ENCODE measurements at places on chromosomes 6 and 20.

DNA sequence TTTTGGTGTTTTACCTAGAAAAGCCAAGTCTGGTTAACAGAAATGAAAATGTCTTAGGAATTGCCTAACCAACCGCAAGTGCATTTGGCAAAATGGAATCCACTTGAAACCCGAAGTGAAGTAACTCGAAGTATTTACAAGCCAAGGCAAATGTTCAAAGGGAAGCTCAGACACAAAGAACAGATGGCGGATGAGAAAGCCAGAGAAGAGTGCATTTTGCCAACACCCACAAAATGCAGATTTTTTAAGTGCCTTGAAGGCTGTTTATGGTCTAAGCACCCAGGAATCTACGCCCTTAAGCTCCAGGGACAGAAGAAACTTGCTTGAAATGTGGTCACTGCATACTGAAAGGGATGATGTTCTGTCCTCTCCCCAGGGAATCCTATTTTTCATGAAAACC, 70.0 kb upstream of the TBXT start:
- no peak for DNase-seq

GRCh38 chr6:119323931-119324330, 25.6 kb downstream of the MAN1A1 start:
- DNase-seq, result no peak

DNA sequence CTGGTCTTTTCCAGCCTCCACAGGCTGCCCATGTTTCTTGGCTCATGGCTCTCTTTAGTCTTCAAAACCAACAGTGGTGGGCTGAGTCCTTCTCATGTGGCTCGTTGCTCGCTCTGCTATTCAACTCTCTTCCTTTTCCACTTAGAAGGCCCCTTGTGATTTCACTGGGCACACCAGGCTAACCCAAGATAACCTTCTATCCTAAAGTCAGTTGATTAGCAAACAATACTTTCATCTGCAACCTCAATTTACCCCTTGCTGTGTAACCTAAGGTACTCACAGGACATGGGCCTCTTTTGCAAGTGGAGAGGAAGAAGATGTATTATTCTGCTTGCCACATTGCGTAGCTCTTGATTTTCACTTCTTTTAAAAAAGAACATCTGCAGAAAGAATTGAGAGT, 79.6 kb downstream of the UTRN start:
- no peak for DNase-seq

DNA sequence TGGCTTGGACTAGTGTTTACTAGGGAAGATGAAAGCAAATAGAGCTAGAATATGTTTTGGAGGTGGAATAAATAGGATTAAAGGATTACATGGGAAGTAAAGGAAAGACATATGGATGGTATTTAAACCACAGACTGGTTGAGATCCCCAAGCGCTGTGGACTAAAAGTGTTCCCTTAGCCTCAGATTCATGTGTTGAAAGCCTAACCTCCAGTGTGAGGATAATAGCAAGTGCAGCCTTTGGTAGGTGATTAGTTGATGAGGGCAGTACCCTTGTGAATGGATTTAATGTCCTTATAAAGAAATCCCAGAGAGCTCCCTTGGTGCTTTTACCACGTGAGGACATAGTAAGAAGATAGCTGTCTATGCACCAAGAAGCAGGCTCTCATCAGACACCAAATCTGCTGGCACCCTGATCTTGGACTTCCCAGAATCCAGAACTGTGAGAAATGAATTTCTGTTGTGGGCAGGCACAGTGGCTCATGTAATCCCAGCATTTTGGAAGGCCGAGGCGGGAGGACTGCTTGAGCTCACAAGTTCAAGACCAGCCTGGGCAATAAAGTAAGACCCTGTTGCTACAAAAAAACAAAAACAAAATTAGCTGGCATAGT, 57.3 kb upstream of the MCM9 start:
- DNase-seq, result no peak

DNA sequence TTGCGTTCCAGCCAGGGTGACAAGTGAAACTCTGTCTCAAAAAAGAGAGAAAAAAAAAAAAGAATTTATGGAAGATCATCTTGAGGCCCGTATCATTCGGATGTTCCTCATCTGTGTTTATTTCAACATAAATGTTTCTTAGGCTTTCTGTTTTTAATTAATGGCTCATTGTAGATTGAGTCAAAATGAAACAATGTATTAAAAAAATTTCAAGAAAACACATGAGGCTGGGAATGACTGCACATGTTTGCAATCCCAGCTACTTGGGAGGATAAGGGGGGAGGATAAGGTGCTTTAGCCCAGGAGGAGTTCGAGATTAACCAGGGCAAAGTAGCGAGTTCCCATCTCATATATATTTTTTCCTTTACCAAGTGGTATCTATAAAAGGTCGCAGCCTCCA, 47.3 kb downstream of the ITCH start:
- DNase-seq, result no peak

DNA sequence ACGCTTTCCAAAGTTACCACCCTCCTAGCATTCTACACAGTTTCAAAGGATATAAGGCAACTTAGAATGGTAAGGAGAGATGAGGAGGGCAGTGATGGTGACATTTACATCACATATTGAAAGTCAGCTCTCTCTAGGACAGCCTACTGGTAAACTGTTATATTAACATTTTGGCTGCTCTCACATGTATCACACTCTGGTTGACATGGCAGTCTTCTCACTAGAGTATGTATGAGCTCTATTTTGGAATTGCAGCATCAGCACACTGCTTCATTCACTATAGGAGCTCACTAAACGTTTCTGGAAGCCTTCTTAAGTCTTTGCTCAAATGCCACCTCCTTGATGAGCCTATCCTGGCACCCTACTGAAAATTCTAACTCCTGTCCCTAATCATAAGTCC, 135.7 kb upstream of the ENPP5 start:
- no peak for DNase-seq

GRCh38 chr6:111763381-111763780, 109.9 kb downstream of the FYN start:
- no peak for DNase-seq

- DNase-seq, result no peak
These were observed 159.4 kb downstream of the IMPG1 start for GRCh38 chr6:75913040-75913439.

GRCh38 chr6:98980819-98981218, 33.1 kb upstream of the FBXL4 start:
- no peak for DNase-seq

DNA sequence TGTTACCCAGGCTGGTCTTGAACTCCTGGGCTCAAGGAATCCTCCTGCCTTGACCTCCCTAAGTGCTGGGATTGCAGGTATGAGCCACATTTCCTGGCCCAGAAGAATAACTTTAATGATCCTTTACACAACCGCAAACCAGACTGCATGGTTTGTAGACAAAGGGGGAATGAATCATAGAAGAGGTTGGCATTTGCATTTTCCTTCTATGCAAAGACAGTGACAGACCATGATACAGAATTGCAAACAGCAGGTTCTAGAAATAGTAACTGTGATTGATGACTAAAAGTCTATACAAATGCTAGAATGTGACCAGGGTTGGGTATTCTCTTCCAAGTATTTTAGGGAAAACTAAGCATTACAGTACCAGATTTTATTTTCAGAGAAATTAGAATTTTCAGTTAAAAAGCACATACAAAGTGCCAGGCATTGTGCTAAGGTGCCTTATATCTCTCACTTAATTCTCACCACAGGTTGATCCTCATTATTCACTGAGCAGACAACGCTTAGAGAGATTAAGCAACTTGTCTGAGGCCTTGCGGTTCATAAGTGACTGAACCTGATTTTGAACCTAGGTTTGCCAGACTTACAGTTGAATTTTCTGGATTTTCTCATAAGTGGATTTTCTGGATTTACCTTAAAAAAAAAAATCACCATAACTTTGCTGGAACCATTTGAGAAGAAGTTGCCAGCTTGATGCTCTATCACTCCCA, 146.6 kb downstream of the ZFAND3 start:
- no peak for DNase-seq
